ENCODE measurements at places on chromosomes 1 and 21.
A peak's percentile ranks its signal among the peaks of the same experiment; 100 is the strongest.

- no peak for DNase-seq
Observed at GRCh38 chr1:117739504-117739903, 133.7 kb downstream of the TENT5C start.

- no peak for DNase-seq
Observed at GRCh38 chr1:212242288-212242984, 42.8 kb upstream of the PPP2R5A start.

- DNase-seq = peak; percentile 80
Observed at GRCh38 chr1:16088996-16089395, 15.5 kb upstream of the FAM131C start.

GRCh38 chr21:33688353-33688752, 46.1 kb downstream of the ITSN1 start:
- no peak for DNase-seq

GRCh38 chr1:151920149-151920548, 10.8 kb upstream of the THEM4 start:
- DNase-seq = no peak

GRCh38 chr1:171220081-171220420, 28.2 kb upstream of the FMO1 start:
- DNase-seq = peak; percentile 81

GRCh38 chr1:54129858-54130257, 22.9 kb downstream of the CDCP2 start:
- DNase-seq = no peak

DNA sequence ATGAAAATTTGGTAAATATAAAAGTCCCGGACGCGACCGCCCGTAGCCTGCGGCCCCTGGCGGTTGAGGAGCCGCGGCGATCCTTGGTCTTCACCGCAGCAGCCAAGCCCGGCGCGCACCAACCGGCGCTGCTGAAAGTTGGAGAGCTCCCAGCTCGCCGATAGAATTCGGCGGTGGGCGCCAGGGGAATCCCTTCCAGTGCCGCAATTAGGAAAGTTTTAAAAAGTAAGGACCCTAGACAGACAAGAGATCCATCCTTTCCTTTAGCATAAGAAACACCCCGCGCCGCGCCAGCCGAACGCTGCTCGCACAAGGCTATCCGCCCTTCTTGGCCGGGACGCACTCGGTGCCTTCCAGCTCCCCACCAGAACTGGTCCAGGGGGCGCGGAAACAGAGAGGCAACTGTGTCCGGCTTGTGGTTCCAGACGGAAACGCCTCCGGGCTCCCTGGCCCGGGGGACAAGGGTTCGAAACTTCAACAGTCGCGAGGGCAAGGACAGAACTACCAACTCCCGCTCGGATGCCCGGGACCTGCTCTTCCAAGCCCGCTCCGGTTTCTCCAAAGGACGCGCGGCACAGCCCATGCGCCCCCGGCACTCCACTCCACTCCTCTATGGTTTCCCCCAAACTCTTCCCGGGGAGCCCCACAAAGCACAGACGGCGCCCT, 1.7 kb downstream of the FAM78B start:
- DNase-seq = peak; percentile 50

- DNase-seq = no peak
Observed at GRCh38 chr1:7196036-7196911, 411.0 kb downstream of the CAMTA1 start.

- no peak for DNase-seq
Observed at GRCh38 chr1:9013819-9014218, 12.4 kb downstream of the SLC2A7 start.

DNA sequence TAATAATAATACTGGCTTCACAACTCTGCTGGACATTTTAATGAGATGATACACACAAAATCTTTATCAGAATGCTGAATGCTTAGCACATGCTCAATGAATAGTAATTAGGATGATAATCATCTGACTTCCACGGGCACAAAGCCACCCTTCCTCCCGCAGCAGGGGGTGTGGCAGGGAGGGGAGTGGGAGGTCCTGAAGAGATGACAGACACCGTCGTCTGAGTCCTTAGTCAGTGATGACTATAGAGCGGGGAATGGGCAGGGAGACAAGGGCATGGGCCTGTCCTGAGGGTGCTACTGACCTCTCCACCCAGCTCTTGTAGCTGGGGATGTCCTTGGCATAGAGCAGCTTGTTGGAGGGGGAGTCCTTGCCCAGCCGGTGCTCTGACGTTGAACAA, 117.6 kb upstream of the CD34 start:
- DNase-seq = no peak

- no peak for DNase-seq
Observed at GRCh38 chr1:246355411-246356230, 151.5 kb downstream of the SMYD3 start.

GRCh38 chr1:30879940-30880677, 28.4 kb downstream of the SDC3 start:
- no peak for DNase-seq

GRCh38 chr1:72009173-72010093, 272.9 kb downstream of the NEGR1 start:
- DNase-seq = no peak

DNA sequence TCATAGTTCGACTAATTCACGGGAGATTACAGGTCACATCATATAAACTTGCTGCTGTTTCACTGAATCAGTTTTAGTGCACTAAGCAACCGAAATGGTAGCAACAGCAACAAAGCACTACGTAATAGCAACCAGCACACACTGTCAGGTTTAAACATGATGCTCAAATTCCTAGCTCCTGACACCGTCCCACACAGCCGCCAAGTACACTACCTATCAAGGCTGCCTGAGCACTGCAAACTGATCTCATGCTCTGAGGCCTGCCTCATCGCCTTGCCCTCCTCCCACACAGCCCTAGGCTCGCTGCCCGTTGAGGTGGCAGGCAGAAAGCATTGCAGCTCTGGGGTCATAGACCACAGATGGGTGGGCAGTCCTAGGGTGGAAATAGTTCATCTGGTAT, 12.4 kb downstream of the LAMC2 start:
- DNase-seq = peak; percentile 91

DNA sequence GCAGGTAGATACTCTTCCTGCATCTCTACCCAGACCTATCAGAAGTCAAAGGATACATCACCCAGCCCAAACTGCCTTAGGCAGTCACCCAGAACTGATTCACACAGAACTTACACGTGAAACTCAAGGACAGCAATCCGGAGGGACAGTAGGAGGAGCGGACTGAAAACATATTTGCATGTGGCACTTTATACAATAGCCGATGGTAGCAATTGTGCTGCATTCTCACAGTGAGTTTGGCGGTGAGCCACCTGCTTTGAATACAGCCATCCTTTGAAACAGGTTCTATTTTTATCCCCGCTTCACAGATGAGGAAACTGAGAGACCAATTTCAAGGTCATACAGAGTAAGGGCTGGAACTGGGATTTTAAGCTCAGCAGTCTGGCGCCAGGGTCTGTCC, 69.5 kb downstream of the EDEM3 start:
- DNase-seq = no peak

- DNase-seq = peak; percentile 58
Observed at GRCh38 chr1:153775458-153776327, 486 bp downstream of the SLC27A3 start.

DNA sequence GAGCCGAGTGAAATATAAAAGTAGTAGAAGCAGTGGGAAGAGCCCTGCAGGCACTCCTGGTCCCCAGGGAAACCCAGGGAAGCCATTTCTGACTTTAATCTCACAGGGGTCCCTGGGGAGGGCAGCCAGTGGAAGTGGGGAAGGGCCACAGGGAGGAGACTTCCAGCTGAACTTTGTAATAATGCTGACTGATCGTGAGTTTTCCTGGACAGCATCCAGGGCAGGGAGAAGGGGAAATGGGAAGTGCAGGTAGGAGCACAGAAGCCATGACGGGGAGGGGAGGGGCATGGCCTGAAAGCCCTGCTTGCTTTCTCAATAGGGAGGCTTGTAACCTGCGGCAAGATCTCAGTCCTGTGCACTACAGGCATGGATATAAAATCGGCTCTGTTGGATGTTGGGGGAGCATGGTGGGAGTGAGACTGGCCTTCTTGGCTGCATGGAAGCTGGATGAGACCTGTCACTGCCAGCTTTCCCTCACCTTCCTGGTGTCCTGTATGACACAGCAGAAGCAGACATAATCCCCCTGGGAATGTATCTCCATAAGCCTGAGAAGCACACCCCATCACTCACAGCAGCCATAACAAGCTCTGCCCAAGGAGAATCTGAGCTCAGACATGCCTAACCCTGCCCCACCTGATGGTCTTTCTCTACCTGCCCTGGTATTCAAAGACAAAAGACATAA, 15.1 kb upstream of the MX1 start:
- no peak for DNase-seq

DNA sequence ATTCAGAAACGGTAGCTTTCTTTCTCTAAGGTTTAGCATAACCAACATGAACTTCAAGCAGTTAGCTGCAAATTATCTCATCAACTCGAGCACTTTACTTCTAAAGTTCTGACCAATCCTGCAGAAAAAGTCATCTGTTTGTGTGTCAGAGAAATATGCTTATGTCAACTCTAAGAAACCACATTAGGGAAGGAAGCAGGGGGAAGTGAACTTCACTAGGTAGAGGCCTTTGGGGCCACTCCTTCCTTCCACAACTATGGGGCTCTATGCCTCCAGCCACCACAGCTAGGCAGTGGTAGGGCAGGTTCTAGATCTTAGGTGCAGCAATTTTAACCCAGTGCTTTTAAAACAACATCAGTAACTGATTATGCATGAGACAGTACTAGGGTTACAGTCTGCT, 375.9 kb downstream of the DSCAM start:
- DNase-seq = no peak

DNA sequence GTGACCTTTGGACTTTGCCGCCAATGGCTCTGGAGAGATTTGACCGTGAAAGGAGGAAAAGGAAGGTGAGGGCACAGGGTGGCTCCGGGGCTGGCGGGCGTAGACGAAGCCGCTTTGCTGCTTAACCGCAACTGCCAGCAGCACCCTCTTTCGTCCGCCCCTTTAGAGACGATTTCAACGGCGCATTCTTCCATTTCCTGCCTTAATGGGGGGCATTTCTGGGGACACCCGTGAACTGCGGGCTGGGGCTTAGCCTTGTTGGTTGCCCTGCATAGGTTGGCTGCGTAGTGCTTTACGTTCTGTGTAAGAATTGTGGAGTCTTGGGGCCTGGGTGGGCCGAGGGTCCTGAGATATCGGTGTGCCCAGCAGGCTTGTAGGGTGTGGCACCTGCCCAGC, 6.7 kb upstream of the NPHP4 start:
- no peak for DNase-seq

DNA sequence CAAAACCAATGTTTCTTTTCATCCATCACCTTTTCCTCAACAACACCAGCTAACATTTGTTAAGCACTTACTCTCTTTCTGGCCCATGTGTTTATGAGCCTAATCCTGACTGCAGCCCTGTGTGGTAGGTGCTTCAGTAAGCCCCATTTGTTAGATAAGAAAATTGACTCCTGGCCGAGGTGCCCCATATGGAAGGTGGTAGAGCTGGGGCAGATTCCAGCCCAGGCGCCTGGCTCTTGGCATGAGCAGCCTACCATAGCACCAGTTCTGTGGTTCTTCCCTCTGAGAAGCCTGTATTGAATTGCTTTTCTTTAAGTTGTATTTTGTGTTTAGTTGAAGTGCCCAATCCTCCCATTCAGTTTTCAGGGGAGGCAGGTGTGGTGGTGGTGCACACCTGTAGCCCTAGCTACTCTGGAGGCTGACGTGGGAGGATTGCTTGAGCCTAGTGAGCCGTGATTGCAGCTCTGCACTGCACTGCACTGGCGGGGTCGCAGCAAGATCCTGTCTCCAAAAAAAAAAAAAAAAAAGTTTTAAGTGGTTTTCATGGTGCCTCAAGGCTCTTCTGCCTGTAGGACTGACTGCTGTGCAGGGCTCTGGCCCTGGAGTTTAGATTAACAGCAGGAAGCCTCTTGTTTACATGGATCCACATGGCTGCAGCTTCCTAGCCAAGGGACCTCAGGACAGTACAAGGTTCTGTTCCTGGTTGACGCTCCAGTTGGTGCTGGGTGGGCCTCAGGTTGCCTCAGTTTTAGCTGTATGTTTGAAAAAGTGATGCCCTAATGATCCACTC, 125.9 kb downstream of the MRPS6 start:
- DNase-seq = no peak

- DNase-seq = no peak
Observed at GRCh38 chr1:149979972-149980540, 30.5 kb downstream of the OTUD7B start.

DNA sequence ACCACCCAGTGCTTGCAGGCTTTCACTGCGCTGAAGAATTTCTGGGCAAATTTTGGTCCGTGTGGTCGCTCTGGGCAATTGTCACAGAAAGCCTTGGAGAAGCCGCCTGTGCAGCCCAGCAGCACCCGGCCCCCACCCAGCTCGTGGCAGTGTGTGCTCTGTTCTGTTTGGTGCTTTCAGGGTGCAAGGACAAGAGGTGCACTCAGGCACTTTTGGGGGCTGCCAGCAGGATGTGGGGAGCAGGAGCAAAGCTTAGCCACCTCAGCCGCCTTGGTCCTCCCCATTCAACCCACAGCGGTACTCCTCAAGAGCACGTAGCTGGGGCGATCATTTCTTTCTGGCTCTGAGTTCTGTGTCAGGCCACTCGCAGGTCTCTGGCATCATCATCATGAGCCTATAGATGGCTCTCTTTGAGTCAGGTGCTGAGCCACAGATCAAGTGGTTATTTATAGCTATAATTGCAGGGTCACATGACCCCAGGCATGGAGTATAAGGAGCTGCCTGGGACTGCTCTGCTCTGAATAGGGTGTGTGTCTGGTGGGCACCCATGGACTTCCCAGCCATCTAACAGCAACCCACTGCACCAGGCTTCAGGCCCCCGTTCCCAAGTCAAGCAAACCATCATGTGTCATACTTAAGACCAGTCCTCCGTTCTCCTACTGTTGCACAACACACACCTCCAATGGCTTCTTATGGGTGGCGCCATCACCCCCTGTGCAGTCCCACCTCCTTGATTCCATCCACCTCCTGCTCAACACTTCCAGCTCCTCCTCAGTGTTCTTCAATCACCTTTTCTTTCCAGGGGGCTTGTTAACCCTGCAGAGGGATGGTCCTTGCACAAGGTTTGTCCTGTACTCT, 18.1 kb upstream of the TENT5C start:
- DNase-seq = no peak

DNA sequence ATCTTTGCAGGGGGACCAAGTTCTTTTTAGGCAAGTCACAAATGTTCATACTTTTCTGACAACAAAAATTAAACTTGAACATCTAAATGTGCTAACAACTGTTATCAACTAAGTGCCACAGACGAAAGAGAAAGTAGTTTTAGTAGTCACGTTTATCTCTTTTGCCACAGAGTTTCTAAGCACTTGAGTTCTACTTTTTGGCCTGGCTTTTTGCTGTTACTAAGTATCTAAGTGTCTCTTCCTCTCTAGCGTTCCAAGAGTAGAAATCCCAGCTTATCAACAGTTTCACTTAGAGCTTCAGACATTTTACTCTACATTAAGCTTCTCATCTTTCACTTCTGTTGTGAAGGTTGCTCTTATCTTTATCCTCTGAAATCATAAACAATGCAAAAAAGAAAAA, 34.2 kb downstream of the GATAD2B start:
- peak; percentile 22 for DNase-seq

DNA sequence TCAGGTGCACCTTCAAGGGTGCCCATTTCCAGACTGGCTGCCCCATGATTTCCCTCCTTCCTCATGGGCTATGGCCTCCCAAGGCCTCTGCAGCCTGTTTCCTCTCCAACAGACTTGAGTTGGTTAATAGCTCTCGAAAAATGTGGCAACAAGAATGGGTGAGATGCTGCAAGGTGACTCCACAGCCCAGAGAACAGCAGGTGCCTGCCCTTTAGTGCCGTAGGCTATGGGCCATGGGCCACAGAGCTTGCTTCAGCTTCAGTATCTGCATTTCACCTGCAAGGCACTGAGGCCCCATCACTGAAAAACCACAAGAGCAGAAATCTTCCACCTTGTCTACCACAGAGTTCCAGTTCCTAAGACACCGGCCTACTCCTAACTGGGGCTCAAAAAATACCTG, 122.0 kb downstream of the ETS2 start:
- no peak for DNase-seq

- no peak for DNase-seq
Observed at GRCh38 chr1:1246577-1247340, at the start of gene C1QTNF12. Gene C1QTNF12 (minus strand): TSS chr1:1246722. CDS start chr1:1246690, 32 bp downstream.

Measured in fibroblast of pulmonary artery (primary cell).